ENCODE measurements at places on chromosomes 5 and 9.

- DNase-seq: no peak
These were observed 65.7 kb upstream of the EIF4EBP3 start for GRCh38 chr5:140481758-140482157.

GRCh38 chr9:13332571-13332970, 53.1 kb upstream of the MPDZ start:
- DNase-seq: no peak

- DNase-seq: no peak
These were observed 54.3 kb downstream of the GRAMD2B start for GRCh38 chr5:126477294-126478117.

GRCh38 chr5:174413567-174414314, 310.6 kb upstream of the MSX2 start:
- DNase-seq: no peak

- DNase-seq: no peak
These were observed 1137.4 kb upstream of the CDH18 start for GRCh38 chr5:21125238-21125983.

DNA sequence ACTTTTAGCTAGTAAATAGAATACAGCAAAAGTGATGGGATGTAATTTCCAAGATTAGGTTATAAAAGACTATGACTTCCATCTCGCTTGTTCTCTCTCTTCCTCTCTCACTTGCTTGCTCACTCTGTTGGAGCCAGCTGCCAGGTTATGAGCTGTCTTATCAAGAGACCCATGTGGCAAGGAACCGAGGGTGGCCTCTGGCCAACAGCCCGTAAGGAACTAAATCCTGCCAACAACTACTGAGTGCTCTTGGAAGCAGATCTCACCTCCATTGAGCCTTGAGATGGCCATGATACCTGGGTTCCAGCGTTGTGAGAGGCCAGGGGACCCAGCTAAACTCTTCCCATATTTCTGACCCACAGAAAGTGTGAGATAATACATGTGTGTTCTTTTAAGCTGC, 636.1 kb downstream of the ACTL7B start:
- DNase-seq: no peak

DNA sequence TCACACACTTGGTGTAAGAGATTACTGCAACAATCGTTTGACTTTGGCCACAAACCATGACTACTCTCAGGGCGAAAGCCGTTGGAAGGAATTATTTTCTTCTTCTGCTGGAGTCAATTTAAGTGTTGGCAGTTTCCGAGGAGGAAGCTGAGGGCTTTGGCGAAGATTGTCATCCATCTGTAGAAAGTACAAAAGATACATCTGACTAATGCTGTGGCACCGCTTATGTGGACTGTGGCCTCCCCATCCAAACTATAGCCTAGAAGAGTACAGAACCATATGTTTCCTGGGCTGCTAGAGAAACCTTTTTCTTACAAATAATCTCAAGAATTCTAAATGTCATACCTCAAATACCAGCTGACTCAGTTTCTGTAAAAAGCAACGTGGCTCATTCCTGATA, 7.4 kb downstream of the MTX3 start:
- DNase-seq: no peak

- DNase-seq: no peak
These were observed 379.5 kb downstream of the CDH18 start for GRCh38 chr5:19608444-19609002.

DNA sequence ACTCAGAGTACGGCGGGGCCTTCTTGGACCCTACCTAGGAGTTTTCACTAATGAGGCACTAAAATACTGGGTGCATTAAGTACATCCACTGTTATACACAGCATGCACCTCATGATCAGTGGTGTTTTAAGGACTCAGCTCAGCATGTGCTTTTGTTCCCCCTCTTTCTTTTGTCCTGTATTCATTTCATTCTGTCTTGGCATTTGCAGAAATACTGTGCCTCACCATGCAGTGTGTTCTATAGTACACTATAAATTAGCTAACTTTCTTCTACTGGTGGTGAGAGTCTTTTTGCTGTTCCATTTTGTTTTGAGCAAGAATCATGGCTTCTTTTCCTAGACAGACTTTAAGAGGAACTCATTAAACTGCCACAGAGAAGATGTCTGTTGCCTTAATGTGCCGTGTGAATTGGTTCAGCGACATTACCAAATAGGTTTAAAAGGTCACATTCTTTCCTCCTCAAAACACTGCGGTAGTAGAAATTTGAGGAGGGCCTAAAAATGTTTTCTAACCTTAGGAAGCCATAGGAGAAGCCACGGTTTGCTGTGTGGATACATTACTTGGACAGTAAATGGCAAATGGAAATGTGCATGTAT, 276.6 kb downstream of the MAST4 start:
- DNase-seq: no peak

DNA sequence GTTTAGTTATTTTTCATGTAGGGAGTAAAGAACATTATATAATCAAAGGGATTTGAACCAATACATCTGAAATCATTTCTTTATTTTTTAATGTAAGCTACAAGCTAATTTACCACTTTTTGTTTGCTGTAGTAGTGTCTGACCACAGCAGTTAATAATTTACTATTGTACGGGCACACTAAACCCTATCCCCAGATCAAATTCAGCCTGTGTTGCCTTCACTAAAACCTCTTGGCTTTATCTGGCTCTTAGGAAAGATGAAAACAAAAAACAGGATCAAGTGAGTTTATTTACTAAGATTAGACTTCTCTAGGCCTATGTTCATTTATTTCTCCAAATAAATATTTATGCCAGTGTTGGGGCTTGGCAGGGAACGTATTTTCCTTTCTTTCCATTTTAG, 384.1 kb downstream of the EBF1 start:
- DNase-seq: no peak

DNA sequence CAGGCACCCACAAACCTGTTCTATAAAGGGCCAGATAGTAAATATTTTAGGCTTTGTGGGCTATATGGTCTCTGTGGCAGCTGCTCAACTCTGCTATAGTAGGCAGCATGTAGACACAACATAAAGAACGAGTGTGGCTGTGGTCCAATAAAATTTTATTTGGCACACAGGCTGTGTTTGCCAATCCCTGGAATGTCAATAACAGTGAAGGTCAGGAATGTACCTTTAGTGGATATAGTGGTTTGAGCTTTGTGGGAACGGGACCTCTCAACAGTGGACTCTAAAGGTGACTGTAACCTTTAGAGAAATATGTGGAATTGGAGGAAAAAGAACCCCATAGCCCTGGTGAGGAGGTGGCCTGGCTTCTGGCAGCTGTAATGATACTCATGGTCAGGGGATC, 145.2 kb downstream of the MAST4 start:
- DNase-seq: no peak

DNA sequence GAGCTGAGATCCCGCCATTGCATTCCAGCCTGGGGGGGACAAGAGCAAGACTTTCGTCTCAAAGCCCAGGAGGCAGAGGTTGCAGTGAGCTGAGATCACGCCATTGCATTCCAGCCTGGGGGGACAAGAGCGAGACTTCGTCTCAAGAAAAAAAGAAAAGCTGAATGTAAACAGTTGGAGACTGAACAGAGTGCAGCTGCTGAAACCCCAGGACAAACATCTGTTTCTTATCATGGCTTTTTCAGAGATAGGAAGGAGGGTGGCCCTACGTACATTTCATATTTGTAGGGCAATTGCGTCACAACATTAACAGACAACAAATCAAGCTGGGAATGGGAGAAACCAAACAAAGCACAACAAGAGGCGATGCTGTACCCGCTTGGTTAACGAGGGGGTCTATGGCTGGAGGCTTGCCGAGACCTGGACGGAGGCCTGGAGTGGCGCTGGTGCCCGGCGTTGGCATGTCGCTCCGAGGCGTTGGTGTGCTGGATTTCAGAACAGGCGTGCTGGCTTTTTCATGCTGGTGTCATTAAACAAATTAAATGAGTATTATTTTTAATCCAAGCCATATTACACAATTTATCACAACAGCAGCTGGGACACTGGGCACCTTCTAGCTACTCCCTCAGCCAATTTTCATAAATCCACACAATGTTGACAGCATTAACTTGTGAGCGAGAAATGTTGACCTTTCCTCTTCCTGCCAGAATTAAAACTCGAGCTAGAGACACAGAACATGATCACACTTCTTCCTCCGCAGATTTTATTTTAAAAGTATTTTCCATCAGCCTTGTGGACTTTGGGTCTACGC, 76.1 kb downstream of the TLE1 start:
- no peak for DNase-seq

DNA sequence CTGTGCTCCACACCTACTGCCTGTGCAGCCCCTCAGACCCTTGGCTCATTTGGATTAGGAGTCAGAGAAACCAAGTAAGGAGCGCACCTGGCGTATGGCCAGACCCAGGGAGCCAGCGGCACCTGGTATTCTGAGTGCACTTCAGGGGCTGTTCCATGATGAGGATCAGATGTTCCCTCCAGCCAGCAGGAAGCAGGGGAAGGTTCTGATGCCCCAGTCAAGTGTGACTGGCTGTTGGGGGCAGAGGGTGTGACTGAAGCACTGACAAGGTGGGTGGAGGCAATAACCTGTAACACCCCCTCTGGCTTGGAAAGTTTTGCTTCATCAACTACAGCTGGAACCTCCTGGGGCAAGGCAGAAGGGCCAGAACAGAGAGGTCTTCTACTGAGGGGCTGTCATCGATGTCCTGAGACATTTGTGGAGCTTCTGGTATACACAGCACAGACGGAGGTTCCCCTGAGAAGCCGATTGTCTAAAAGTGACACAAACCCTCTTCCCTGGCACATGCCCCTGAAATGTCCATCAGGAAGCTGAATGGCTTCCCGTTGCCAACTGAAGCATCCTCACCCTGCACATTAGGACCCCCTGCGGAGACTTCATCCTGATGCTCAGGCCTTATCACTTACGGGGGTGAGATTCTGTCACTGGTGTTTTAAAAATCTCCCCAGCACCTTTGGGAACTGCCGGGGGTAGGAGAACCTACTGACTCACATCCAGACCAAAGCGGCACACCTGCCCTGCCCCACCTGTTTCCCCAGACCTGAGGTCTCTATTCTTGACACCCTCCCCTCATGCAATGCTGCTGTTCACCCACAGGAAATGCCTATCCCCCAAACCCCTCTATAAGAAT, 21.1 kb downstream of the TRAF1 start:
- no peak for DNase-seq

GRCh38 chr9:88076286-88077070, 61.8 kb downstream of the SPATA31C2 start:
- DNase-seq: no peak

GRCh38 chr9:125579030-125579932, 127.7 kb downstream of the MAPKAP1 start:
- DNase-seq: no peak

GRCh38 chr5:145942749-145943148, 6.4 kb downstream of the SH3RF2 start:
- no peak for DNase-seq

- no peak for DNase-seq
These were observed 272.9 kb upstream of the PTGER4 start for GRCh38 chr5:40406741-40407211.

DNA sequence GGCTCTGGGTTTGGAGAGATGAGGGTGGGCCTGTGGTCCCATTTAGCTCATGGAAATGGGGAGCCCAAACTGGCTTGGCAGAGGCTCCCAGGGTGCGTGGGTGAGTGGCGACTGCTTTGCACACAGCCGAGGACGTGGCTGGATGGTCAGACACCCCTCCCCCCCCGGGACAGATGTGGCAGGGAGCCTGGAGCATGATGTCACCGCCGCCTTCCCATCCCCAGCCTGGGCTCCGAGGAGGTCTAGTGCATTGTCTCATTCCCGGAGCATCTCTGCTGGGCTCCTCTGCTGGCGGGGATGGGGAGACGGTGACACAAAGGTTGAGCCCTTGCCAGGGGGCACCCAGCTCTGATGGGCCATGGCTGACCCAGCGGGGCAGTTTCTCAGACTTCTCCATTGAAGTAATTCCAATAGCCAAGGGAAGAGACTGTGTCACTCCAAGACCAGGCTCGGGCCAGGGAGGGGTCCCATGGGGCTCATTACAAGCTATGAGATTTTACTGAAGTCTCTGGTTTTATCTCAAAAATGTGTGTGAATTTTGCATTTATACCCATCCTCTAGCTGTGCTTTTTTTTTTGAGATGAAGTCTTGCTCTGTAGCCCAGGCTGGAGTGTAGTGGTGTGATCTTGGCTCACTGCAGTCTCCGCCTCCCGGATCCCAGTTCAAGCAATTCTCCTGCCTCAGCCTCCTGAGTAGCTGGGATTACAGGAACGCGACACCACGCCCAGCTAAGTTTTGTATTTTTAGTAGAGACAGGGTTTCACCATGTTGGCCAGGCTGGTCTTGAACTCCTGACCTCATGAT, 36.1 kb downstream of the HMCN2 start:
- DNase-seq: no peak

- DNase-seq: no peak
These were observed 26.6 kb downstream of the DYNC2I2 start for GRCh38 chr9:128629852-128630545.

DNA sequence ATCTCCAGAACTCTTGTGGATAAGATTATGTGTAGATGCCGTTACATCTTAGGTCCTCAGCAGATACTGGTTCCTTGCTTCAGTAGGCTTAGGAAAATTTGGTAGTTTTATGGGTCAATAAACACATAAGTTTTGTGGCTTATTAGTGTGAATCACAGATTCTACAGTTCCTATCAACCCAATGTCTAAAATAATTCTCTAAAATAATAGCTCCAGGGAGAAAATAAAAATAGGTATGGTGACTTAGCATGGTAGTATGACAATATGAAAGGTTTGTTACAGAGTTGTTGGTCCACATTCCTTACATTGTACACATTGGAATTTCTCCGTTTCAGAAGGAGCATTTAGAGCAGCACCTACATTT, 91.7 kb downstream of the AOPEP start:
- no peak for DNase-seq

DNA sequence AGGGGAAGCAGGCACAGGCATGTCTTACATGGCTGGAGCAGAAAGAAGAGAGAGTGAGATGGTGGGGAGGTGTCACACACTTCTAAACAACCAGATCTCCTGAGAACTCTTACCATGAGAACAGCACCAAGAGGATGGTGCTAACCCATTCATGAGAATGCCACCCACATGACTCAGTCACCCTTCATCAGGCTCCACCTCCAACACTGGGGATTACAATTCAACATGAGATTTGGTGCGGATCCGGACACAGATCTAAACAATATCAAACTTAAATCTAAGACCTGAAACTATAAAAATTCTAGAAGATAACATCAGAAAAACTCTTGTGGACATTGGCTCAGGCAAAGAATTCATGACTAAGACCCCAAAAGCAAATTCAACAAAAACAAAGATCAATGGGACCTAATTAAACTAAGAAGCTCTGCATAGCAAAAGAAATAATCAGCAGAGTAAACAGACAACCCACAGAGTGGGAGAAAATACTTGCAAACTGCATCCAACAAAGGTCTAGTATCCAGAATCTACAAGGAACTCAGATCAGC, 65.4 kb downstream of the SPATA31C2 start:
- no peak for DNase-seq

- no peak for DNase-seq
These were observed 231.2 kb downstream of the ARRDC3 start for GRCh38 chr5:91151947-91152346.

- DNase-seq: no peak
These were observed 204.5 kb downstream of the FBXL7 start for GRCh38 chr5:15704397-15704947.

- no peak for DNase-seq
These were observed 48.4 kb downstream of the GPR21 start for GRCh38 chr9:123081824-123082223.

All from effector CD4-positive, alpha-beta T cell (primary cell).